Panc1 (cell line): ENCODE measurements at places on chromosomes 2 and 18. TPM values are rescaled to one million over a fixed set of nuclear protein-coding genes. Genes with fewer than 3 reads are reported as not detected.

Gene FAM237A
- total RNA-seq, result not detected

GRCh38 chr2:201798252-201798913 is 8.0 kb upstream of the CDK15 start:
- H3K27me3 ChIP-seq, result no peaks in the 10 kb centered on the region
- H3K36me3 ChIP-seq, result no peaks in the 10 kb centered on the region
- peak overlapping the region; percentile 93 for H3K27ac ChIP-seq
- peak; percentile 83 for DNase-seq
- H3K4me1 ChIP-seq, result peaks cover 29% of the 10 kb centered on the region
- H3K4me3 ChIP-seq, result peak overlapping the region; percentile 7; the same call in 1 of the 2 replicates

DNA sequence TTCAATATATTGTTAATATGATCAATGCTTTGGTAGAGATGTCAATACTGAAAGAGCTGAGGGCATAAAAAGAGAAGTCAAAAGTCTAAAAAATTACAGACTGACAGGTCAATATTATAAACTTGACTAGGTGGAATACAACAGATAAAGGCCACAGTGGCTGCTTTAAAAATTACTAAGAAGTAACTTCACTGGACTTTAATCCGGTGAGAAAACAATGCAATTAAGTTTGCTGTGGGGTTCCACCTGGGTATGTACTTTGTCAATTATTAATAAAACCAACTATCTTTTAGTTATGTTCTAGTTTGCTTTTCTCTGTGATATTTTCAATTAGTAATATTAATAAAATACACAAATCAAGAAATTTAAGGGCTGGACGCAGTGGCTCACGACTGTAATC is 44.7 kb downstream of the RAPH1 start:
- H3K27ac ChIP-seq, result no peak overlapping the region
- no peaks in the 10 kb centered on the region for H3K27me3 ChIP-seq
- no peaks in the 10 kb centered on the region; the same call in 1 of the 2 replicates for H3K36me3 ChIP-seq
- H3K4me1 ChIP-seq, result 0 out of 2 replicates have a peak, but pooled peaks cover 3% of the 10 kb centered on the region
- H3K4me3 ChIP-seq, result no peak overlapping the region
- DNase-seq, result no peak

Gene PID1
- 2.9 TPM for total RNA-seq

Gene CD226
- 0.95 TPM for total RNA-seq

Gene KHK
- total RNA-seq, result 1.5 TPM

Gene POTEC
- not detected for total RNA-seq

GRCh38 chr18:33844232-33844631 is 266.2 kb downstream of the ASXL3 start:
- no peaks in the 10 kb centered on the region for H3K36me3 ChIP-seq
- no peak for DNase-seq
- no peak overlapping the region for H3K27ac ChIP-seq
- no peak overlapping the region for H3K4me3 ChIP-seq
- no peaks in the 10 kb centered on the region for H3K27me3 ChIP-seq

- H3K27ac ChIP-seq, result no peak overlapping the region
- no peaks in the 10 kb centered on the region for H3K36me3 ChIP-seq
- no peak for DNase-seq
- H3K4me3 ChIP-seq, result no peak overlapping the region
Observed at GRCh38 chr2:217247476-217247875, 387.6 kb upstream of the TNP1 start.

DNA sequence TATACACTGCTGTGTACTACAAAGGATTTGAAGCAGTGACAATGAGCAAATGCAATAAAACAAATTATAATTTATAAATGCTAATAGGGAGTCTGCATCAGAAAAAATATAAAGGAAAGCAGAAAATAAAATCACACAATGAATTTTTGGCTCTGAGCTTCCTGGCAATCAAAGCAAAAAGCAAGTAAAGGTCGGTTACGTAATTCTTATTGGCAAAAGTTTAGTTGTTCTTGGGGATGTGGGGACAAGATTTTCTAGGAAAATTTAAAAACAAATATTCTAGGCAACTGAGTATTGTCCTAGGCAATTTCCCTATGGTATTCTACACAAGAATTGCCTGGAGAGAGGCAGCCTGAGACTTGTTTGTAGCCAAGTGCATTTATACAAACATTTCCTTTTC is 1.8 kb downstream of the ORC2 start:
- peak overlapping the region; percentile 94; the same call in 1 of the 2 replicates for H3K27ac ChIP-seq
- no peaks in the 10 kb centered on the region for H3K27me3 ChIP-seq
- H3K4me3 ChIP-seq, result peak overlapping the region; percentile 98
- DNase-seq, result no peak
- H3K4me1 ChIP-seq, result peaks cover 10% of the 10 kb centered on the region

GRCh38 chr2:27544143-27544821 is 38.6 kb upstream of the ZNF512 start:
- H3K36me3 ChIP-seq, result no peaks in the 10 kb centered on the region
- H3K4me1 ChIP-seq, result no peaks in the 10 kb centered on the region
- no peak overlapping the region for H3K27ac ChIP-seq
- no peak overlapping the region for H3K4me3 ChIP-seq
- DNase-seq, result no peak
- H3K27me3 ChIP-seq, result no peaks in the 10 kb centered on the region

GRCh38 chr2:167509586-167509985 is 621.3 kb downstream of the XIRP2 start:
- no peaks in the 10 kb centered on the region for H3K36me3 ChIP-seq
- no peaks in the 10 kb centered on the region for H3K27me3 ChIP-seq
- H3K27ac ChIP-seq, result no peak overlapping the region
- peak; percentile 83 for DNase-seq
- H3K4me3 ChIP-seq, result no peak overlapping the region
